B cell (primary cell): ENCODE measurements at places on chromosomes 12 and 14.

DNA sequence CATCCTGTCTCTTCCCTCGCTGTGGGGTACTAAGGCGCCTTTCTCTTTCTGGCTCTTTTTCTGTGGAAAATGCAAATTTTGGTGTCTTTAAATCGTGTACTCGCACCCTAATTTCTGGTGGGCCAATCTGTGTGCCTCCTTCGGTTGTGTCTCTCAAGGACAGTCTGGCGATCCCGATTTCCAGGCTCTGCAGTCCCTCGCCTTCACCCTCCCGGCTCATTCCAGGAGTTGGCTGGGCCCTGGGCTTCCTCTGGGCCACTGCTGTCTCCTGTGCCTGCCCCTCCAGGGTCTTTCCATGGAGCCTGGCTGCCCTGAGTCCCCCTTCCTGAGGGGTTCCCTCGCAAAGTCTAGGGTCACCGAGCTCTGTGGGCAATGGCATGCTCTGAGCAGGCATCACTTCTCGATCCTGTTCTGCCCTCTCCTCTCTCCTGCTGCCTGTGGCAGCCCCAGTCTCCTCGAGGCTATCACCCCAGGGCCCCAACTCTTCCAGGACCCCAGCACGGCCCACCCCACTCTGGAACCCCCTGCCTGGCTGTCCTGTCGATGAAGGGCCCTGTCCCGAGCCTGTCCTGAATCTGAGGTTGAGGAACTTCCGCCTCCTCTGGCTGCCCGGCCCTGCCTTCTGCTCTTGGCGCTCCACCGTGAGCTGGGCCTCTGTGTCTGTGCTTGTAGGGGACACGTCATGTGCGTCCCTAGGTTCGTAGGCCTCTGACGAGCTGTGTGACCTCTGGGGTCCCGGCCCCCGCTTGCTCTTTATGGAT is 24.1 kb downstream of the AHNAK2 start:
- DNase-seq = no peak

DNA sequence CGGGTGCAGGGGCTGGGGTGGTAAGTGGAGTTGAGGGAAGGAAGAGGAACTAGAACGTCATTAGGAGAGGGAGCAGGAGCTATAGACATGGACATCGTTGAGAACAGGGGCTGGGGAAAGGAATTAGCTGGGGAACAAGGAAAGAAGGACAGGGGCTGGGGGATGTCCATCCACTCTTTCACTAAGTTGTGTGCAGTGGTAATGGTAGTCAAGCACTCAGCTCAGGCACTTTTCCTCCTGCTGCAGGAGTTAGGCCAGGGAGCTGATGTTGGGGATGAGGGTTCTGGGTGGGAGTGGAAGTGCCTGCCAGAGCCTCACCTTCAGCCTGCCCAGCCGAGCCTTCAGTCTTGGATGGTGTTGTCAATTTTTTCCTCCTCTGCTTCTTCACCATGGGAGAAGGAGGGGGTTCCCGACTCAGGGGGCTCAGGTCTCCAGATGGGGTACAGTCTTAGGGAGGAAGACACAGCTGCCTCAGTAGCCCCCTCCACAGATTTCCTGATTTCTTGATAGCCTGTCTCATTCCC is 9.2 kb downstream of the AGAP2 start:
- no peak for DNase-seq

DNA sequence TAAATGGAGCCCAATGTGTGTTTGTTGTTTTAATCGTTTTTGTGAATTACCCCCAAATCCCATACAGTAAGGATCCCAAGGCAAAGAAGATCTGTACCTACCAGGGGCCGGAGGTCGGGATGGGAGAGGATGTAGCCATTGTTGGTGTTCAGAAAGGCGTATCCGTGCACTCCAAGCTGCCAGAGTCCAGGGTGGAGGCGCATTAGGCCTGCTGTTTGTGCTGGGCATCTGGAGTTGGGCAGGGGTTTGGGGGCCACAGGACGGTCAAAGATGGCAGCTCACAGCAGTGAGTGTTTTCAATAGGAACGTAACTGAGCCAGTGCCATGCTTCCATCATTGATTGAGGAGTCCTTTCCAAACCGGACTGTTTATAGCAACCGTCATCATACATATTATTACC is 40.2 kb downstream of the CACNA2D4 start:
- no peak for DNase-seq

DNA sequence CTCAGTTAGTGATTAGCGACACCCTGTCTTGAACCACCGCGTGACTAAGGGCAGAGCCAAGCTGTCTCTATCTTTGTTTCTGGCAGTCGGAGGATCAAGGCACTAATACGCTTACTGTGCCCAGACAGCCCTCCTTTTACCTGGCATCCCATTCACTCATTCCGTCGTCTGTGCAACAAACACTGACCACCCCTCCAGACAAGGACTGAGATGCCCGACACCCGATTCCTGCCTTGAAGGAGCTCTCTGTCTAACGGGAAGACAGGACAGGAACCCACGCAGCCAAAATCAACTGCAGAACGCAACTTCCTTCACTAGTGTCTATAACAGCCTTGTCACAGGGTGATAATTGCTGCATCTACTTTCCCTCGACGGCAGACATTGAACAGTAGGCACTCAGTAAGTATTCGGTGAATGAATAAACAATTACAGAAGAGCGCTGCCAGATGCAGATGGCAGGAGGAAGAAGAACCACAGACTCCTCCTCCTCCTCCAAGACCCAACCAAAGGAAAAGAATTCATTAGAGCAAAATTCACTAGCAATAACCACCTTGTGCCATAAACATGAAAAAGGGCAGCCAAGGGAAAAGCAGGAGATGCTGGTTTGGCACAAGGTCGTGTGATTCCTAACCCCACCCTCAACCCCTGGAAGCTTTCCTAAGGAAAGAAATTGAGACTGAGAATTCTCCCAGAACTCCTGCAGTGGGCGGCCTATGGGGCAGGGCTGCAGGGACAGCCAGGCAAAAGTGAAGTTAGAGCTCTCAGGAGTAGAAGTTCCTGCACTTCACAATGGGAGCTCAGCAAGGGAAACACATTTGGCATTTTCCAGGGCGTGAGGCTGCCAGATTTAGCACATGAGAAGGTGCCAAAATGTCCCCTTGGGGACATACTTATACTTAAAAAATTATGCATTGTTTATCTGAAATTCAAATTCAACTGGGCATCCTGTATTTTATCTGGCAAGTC is 186.6 kb upstream of the DIO3 start:
- no peak for DNase-seq

DNA sequence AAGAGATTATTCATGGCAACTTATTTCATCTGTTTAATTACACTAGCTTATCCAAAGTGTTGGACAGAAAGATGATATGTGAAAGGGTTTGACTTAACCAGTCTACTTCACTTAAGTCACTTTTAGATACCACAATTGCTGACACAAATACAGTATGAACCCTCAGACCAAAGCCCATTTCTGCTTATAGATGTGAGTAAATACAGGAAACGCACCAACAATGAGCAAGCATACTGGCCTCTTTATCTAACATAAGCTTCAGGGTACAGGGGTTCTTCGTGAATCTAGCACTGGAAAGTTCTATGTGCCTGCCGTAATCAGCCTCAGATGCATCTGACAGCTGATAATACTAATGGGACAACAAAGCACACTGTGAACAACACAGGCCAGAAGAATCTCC is 209.6 kb downstream of the MED13L start:
- DNase-seq = no peak

GRCh38 chr12:55738123-55739024 is 4.5 kb upstream of the GDF11 start:
- DNase-seq = peak; percentile 89

- no peak for DNase-seq
Observed at GRCh38 chr14:22232486-22232885, 356.5 kb downstream of the DAD1 start.

DNA sequence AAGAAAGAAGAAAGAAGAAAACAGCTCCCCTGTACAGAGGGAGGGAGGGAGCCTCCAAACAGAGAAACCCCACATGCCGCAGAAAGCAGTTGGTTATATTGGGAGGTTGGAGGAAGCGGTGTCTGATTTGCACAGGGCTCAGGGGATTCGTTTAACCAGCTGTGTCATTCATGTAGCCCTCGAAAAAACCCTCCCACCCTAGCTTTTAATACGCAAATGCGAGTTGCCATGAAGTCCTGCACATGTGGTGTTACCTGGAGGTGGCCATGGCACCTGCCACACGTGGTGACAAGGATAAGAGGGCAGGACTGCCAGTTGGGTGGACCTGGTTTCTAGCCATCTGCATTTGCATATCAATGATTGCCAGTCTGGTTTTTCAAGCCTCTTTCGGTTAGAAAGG is 40.9 kb downstream of the TMEM30B start:
- DNase-seq = no peak

GRCh38 chr14:105093431-105094192 is 28.4 kb upstream of the GPR132 start:
- peak; percentile 77 for DNase-seq

GRCh38 chr12:100668945-100669536 is 95.6 kb downstream of the GAS2L3 start:
- peak; percentile 30 for DNase-seq

DNA sequence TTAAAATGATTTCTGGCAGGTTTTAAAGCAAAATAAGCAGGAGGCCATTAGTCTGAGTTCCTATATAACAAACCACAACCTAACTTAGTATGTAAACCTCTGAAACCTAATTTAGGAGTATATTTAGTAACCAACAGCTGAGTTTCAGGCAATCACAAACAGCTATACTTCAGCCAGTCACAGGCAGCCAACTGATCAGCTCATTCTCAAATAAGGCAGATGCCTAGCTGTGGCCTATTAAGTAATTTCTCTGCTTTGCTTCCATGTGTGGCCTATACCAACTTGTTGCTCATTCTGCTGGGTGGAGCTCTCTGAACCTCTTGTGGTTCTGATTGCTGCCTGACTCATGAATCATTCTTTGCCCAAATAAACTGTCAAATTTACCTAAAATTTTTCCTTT is 408.9 kb upstream of the FBXO33 start:
- no peak for DNase-seq

- no peak for DNase-seq
Observed at GRCh38 chr12:55818140-55818728, 393 bp downstream of the ORMDL2 start.

DNA sequence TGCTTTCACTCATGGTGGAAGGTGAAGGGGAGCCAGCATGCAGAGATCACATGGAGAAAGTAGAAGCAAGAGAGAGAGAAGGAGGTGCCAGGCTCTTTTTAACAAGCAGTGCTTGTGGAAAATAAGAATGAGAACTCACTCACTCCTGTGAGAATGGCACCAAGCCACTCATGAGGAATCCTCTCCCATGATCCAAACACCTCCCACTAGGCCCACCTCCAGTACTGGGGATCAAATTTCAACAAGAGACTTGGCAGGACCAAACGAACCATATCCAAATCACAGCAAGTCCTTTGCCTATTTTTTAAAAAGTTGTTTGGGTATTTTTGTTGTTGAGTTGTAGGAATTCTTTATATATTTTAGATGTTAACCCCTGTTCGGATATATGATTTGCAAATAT is 245.9 kb upstream of the ARID2 start:
- DNase-seq = no peak

DNA sequence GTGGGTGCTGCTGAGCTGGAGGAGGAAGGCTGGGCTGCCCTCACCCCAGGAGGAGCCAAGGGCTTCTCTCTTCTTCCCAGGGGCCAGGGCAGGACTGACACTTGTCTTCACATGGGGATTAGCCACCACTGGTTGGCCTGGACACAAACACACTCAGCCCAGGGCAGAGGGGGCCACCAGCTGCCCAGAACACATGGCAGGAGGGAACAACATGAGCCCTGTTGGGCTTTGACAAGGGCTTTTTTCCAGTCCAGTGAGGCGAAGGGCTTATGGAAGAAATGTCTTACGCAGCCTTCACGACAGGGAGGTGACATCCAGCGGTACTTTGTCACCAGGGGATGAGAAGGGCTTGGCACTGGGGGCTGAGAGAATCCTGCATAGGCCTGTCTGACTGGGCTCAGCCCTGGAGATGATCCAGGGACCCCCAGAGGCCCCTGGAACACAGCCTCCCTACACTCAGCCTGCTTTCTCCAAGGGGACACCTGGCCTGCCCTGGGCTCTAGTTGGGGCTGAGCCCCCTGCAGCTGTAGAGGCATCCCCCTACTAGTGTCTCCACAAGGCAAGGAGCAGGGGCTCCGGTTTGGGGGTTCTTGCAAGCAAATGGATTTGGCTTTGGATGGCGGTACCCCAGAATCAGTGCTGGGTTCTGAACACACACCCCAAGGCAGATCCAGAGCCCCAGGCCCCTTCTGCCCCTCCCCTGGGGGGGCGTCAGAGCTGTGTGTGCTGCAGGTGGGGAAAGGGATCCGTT is 18.9 kb downstream of the ARL6IP4 start:
- no peak for DNase-seq

DNA sequence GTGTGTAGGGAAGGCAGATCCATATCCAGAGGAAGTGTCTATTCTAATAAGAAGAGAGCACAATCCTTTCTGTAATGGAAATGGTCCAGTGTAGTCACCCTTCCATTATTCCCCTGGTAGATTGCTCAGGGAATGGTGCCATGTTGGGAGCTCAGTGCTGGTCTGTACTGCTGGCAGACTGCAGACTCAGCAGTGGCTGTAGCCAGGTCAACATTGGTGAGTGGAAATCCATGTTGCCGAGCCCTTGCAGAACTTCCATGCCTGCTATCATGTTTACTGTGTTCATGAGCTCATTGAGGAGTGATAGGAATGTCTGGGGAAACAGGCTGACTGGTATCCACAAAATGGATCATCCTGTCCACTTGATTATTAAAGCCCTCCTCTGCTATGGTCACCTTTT is 128.7 kb downstream of the MIPOL1 start:
- DNase-seq = no peak

DNA sequence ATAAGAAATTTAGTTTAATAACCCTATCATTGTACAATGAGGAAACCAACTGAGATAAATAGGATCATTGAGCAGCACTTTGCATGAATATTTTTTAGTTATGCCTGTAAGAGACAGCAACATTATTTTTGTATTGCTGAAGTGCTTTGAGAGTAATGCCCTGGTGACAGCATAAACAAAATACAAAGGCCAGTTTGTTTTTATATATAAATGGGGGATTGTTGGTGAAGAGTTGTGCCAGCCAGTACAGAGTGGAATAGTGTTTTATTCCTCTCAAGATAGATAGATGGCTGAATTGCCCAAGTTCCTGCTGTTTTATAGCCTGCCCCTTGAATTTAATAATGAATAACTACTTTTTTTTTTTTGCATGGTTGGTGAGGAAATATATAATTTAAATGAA is 101.8 kb downstream of the CNTN1 start:
- DNase-seq = no peak

GRCh38 chr12:89529738-89530137 is 3.9 kb upstream of the POC1B start:
- DNase-seq = peak; percentile 67

- no peak for DNase-seq
Observed at GRCh38 chr12:96503976-96504375, 14.6 kb downstream of the CFAP54 start.

DNA sequence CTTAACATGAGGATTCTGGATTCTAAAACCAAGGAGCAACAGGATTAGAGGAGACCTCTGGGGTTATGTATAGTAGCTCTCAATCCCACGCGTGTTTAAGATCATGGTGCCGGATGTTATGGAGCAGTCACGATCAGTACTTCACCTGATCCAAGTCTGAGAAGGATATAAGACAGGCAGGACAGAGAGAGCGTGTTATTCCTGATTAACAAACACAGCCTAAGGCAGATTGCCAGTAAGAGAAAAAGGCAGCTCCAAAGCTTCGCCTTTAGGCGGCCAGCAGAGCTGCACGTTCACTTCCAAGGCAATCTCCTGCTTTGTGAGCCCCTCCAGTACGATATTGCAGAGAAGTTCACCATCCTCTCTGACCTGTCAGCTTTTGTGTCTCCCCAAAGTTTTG is 5.5 kb downstream of the SETD3 start:
- no peak for DNase-seq

- DNase-seq = peak; percentile 17
Observed at GRCh38 chr14:73717266-73717665, 3.1 kb upstream of the PNMA1 start.
